ENCODE measurements at places on chromosomes 1 and 21. TPM values are rescaled to one million over a fixed set of nuclear protein-coding genes. Genes with fewer than 3 reads are reported as not detected.

TFAP2E gene
- under 0.01 TPM for total RNA-seq

CALML6 gene
- not detected for total RNA-seq

DNA sequence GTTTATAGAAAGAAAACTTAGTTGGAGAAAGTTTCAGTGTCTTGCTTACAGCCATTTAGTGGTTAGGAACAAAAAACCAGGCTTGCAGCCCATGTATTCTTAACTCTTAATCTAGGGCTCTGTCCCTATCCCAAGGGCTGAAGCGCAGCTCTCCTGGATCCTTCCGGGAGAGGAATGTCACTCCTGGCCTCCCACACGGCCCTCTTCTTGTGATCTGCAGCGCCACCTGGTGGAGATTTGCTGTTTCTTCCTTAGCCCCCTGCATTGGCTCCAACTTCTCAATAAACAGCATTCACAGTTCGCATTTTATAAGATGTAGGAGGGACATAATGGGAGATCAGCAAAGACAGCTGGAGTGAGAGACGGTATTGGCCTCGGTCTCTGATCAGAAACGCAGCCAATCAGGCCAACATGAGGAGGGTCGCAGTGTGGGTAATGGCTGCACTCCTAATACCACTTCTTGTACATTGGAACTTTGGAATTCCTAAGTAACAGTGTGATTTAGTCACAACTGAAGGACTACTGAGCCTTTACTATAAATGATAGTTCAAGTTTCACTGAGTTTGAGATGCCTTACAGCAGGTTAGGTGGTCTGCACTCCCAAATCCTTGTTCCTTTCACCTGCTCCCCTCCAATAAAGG lies 283.4 kb downstream of the ASTN1 start:
- peak; percentile 80 for DNase-seq

DNA sequence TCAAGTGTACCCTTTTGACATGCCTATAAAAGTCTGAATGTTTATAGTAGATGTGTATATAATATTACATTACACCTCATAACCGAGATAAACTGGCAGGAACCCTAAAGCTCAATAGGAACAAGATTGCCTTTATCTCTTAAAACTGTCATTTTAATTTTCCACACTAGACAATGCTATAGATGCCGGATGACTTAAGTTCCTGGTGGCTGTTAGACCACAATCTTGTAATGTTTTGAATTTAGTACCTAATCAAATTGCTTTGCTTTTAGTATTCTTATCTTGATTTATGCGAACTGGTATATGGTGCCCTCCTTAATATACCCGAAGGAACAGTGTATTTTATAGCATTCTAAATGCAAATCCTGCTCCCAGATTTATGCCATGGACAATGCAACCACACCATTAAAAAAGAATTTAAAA lies 1397.0 kb upstream of the ADGRL4 start:
- DNase-seq = no peak

- DNase-seq = no peak
Measured at GRCh38 chr1:92949937-92950817, 11.1 kb downstream of the DIPK1A start.

- no peak for DNase-seq
Measured at GRCh38 chr1:109275706-109276345, 7.1 kb downstream of the PSRC1 start.

DNA sequence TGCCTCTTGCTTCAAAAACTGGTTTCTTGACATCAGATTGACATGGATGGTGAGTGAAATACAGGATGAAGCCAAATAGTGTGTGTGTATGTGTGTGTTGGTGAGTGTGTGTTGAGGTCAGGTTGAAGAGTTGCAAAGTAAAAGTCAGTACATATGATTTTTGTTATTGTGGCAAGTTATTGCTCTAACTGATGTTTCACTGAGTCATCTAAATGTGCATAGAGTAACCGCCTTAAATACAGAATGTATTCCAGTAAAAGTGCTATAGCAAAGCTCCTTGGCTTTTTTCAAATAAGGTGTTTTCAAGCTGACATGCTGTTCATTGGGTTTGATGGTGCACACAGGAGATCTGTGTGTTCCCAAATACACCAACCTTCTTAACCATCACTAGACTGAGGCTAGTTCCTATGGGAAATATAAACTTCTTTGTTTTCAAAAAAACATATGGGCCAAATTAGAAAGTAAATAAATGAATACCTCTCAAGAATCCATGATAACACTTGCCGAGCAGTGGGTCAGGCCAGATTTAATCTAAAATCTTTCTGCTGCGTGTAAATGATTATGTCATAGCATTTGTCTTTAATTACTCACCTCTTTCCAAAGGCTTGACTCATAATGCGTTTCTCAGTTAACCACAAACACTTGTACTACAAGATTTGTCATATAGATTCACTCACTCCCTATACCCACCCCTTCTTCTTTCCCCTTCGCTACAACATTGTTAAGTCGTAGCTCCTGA lies 151.1 kb downstream of the LYPLAL1 start:
- DNase-seq = peak; percentile 91
